ENCODE measurements at places on chromosomes 4 and X.

GRCh38 chrX:140467211-140467610, 37.7 kb downstream of the SOX3 start:
- DNase-seq = no peak

DNA sequence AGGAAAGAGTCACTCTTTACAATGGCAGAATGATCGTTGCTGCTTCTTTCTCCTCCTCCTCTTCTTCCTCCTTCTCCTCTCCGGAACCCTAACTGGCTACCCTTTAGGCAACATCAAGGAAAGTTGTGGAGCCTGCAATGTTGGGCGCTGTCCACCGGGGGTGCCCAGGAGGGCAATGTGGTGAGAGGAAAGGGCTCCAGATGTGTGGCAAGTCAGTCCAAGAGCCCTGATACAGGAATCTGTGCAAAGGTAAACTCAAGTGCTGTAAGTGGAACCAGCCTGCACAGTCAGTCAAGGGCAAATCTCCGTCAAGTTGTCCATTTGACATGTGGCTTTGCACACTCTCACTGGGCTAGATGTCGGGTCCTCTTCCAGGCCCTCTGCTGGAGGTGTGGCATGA, 2.8 kb downstream of the RTL5 start:
- DNase-seq = no peak

- no peak for DNase-seq
These were observed 652.1 kb upstream of the AADAT start for GRCh38 chr4:170741856-170742255.

DNA sequence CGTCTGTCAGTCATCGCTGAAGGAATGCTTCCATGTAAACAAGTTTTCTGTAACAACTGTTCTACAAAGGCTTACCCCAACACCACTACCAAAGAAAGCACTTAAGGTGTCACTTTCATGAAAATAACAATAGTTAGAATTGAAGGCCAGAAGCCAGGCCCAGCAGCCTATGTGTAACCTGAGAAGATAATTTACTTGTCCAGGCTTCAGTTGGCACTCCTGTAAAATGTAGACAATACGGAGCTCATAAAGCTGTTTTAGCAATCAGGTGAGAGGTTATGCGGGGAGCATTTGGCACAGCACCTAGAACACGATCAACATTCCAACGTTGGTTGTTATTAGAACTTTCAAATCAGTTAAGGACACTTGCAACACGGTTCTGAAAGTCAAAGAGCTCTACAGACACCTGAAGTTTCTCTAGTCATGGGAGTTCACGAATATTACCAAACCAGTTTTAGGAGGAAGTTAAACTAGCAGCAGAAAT, 15.7 kb downstream of the ADGRA3 start:
- no peak for DNase-seq

- DNase-seq = no peak
These were observed 202.2 kb downstream of the QDPR start for GRCh38 chr4:17309567-17310268.

- no peak for DNase-seq
These were observed 2412.8 kb downstream of the ARAP2 start for GRCh38 chr4:33831442-33832066.

DNA sequence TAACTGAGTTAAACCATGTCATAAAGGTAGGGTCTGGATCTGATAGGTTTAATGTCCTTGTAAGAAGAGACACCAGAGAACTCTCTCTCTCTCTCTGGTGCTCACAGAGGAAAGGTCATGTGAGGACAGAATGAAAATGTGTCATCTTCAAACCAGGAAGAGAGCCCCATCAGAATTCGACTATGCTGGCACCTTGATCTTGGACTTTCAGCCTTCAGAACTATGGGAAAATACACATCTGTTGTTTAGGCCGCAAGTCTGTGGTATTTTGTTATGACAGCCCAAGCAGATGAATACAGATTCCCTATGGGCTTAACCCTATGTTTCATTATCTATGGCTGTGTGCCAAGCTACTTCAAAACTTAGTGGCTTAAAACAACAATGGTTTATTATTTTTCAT, 105.5 kb upstream of the DDIT4L start:
- no peak for DNase-seq

DNA sequence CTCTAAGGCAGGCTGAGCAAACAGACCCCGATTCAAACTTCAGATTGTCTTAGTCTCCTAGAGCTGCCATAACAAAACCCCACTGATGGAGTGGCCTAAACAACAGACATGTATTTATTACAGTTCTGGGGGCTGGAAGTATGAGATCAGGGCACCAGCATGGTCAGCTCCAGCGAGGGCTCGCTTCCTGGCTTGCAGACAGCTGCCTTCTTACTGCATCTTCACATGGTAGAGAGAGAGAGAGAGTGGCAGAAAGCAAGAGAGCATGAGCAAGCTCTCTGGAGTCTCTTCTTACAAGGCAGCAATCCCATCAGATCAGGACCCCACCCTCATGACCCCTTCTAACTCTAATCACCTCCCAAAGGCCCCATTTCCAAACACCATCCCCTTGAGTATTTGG, 22.3 kb upstream of the SORCS2 start:
- no peak for DNase-seq

All from stimulated activated CD8-positive, alpha-beta memory T cell treated with anti-CD3 and anti-CD28 coated beads, Interleukin-15, amount 100 ng/mL, for 24 hours (primary cell).